ENCODE measurements at places on chromosomes 11 and 22.

GRCh38 chr11:73171436-73172161, 29.5 kb upstream of the FCHSD2 start:
- no peak for DNase-seq

- no peak for DNase-seq
Observed at GRCh38 chr22:50170453-50171318, at the start of gene PANX2. Gene PANX2, plus strand, starts transcription at chr22:50170731. Its CDS starts 0 bp downstream, at chr22:50170731.

GRCh38 chr11:129291546-129291945, 84.1 kb upstream of the BARX2 start:
- no peak for DNase-seq

GRCh38 chr11:73883856-73884255, 7.1 kb downstream of the PAAF1 start:
- no peak for DNase-seq

DNA sequence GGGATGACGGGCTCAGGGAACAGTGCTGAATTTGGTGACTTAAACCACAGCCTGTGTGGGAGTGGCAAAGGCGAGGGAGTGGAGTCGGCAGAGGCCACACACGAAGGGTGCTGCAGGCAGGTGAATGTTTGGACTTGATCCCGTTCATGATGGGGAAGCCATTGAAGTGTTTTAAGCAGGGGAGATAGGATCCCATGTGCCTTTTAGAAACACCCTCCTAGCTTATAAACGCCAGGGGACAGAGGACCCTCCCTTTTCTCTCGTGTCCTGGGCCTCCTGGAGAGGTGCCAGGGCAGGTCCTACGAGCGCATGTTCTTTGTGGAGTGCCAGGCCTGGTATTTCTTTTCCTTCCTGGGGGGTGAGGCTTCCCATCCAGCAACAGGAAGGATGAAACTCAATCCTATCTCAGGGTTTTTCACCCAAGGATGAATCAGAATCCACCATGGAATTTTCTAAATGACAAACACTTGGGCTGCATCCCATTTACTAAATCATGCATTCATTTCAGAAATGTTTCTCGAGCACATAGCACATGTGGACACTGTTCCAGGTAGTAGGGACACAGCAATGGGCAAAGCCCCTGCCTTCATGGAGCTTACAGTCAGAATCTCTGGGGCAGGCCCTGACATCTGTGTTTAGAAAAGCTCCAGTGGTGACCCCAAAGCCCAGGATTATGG, 59.6 kb downstream of the CHRDL2 start:
- no peak for DNase-seq

DNA sequence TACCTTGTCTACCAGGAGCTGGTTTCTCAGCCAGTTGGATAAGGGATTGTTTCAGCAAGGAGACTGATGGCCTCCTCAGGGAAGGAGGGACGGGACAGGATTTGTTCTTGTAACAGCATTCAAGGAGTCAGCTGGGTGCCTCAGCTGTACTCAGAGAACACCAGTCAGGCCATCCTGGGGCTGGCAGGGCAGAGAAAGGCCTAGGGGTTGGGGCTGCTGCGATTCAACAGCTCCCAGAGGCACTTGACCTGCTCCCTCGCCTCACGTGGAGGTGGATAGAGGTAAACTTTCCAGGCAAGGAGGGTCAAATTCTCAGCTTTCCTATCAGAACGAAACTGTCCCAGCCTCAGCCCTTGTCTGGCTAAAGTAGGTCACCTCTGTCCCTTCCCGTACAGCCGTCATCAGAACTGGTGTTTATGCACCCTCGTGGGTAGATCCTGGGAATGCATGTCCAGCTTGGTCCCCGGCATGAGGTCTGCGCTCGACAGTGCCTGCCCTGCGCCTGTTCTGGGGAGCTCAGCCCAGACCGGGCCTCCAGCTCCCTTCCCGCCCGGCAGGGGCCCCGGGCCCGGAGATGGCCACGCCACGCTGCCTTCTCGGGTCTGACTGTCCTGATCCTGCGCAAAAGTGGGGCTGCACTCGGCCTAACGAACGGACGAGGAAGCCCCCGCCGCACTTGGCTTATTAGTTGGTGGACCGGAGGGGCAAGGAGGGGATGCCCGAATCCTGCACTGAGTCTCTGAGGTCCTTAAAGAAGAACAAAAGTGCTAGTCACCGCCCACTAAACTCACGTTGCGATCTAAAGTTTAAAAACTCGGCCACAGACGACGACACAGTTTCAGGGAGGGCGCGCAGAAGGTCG, 762 bp upstream of the CCDC134 start:
- no peak for DNase-seq

- no peak for DNase-seq
Observed at GRCh38 chr11:16223558-16223957, 132.8 kb downstream of the SOX6 start.

DNA sequence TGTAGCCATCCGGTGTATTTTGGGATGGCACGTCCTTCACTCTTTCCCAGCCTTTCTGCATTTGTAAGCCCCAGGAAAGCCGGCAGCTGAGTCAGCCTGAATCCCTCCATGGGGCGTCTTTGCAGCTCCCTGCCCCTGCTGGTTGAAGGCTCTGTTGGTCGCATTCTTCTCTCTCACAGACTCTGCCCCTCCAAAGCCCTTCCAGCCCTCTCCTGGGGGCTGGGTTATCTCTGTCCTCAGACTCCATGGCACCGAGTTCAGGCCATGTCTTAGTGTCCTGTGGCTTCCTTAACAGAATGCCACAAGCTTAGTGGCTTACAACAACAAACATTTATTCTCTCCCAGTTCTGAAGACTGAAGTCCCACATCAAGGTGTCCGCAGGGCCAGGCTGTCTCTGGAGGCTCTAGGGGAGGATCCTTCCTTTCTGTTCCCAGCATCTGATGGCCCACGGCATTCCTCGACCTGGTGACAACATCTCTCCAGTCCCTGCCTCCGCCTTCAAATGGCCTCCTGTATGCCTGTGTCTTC, 62.2 kb downstream of the BCR start:
- DNase-seq, result no peak

Measured in stimulated activated CD4-positive, alpha-beta T cell treated with anti-CD3 and anti-CD28 coated beads, TNF-alpha, amount 100 ng/mL, for 24 hours (primary cell).